Kasumi-1 (cell line): ENCODE measurements at places on chromosomes 7 and 10.

GRCh38 chr10:110612087-110612486, 32.0 kb upstream of the RBM20 start:
- DNase-seq: peak; percentile 11

- no peak for DNase-seq
Observed at GRCh38 chr10:120819366-120819765, 31.8 kb upstream of the WDR11 start.

DNA sequence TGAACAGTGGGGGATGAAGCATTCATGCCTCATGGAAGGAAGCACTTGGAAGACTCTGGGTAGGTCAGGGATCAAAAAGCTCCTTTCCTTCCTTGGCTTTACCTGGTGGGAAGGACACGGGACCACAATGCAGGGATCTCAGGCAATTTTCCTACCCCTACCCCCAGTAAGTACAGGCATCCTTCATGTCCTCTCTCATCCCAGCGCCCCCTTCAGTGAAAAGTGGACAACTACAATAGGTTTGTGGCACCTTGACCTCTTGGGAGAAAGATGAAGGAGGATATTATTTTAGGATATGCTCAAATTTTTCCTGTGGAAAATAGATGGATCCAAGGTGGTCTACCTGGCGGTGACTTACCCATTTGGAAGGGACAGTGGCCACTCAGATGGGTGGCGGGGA, 16.5 kb downstream of the AFAP1L2 start:
- DNase-seq: no peak

DNA sequence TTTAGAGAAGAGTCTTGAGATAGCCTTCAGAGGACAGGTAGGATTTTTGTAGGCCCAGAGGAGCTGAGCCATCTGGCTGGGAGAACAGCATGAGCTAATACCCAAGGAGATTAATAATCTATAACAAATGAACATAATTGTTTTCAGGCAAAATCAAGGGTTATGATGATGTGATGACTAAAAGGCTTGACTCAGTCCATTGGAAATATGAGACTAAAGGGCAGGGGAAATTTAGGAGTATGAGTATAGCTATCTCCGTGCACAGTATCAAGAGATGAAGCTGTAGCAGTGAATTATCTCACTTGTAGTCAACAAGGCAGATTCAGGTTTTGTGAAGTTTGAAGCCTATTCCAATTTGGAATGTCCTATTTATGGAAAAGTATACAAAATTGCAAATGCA, 40.1 kb downstream of the CSTF2T start:
- DNase-seq: no peak

GRCh38 chr7:158847451-158847866, 8.9 kb upstream of the DYNC2I1 start:
- DNase-seq: no peak
